ENCODE measurements at places on chromosomes 3 and 15.

DNA sequence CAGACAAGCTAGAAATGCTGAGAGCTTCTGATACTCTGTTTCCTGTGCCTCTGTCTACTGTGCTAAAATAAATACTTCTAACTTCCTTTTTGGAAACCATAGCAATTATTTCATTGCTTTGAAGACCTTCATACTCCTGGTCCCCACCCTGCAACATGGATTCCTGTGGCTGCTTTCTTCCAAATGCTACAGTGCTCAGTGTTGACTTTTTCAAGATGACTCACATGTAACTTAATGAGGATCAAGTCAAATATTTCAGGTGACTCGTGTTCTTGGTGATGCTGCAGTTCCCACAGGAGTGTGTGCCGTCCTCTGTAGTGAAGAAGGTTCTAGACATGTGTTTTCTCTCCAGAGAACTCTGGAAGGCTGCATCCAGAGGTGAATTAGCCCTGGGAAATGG, 288.6 kb downstream of the CLSTN2 start:
- no peak for DNase-seq

DNA sequence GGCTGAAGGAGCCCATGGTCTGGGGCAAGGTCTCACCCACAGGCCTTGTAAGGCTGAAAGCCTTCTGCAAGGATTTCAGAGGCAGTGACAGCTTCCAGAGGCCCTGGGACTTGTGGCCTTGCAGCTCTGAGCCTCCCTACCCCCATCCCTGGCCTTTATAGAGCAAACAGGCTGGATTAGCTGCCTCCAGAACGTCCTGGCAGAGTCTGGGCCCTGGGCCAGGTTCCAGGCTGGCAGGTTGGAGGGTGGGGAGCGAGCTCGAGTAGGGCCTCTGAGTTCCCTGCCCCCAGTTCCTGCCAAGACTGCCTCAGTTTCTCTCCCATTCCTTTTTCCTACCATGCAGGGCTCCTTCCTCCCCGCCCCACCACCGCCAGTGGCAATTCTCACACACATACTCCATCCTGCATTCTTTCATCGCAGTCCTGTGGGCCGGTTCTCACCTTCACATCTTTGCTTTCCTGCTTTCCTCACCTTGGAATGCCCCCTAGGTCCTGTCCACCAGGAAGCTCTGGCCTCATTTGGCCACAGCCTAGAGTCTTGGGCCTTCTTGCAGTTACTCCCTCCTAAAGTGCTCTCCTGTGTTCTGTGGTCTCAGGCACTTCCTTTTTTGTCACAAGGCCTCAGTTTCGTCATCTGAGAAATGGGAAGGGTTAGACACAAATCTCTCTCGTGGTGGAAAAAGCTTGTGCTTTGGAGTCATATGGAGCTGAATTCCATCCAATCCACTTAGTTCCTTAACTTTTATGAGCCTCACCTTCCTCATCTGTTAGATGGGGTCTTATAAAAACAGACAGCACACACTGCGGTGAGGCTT, 2.7 kb downstream of the LMAN1L start:
- DNase-seq: peak; percentile 58

DNA sequence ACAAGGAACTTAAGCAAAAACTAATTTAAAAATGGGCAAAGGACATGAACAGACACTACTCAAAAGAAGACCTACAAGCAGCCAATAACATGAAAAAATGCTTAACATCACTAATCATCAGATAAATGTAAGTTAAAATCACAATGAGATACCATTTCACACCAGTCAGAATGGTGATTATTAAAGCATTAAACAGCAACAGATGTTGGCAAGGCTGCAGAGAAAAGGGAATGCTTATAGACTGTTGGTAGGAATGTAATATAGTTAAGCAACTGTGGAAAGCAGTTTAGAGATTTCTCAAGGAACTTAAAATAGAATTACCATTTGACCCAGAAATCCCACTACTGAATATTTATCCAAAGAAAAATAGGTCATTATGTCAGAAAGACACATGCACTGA, 482.2 kb downstream of the SQOR start:
- DNase-seq: no peak

DNA sequence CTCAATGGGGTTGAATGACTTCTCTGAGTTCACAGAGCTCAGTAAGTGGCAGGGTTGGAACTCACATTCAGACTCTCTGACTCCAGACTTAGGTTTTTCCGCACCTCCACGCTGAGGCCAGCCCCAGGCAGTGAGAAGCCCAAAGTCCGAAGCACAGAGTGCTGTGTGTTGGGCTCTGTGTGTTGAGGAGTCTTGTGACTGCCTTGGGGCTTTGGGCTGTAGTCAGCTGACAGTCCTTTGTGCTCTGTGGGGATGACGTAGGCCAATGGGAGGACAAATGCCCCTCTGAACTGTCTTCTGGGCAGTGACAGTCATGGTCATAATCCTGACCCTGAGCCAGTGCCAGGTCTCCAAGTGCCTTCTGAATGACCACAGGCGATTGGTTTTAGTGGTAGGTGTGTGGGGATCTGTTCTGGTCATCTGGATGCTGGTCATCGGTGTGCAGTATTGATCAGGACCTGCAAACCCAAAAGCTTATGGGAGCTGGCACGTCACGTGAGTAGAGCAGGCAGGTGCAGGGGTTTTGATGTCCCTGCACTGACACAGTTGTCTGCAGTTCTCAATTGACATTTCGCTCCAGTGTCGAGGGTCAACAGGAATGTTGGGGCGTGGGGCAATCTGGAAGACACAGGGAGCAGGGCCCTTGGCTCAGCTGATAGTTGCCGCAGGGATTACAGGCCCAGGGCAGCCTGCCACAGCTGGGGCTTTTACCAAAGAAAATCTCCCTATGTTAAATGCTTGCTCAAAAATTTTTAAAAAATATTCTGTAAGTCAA, 45.3 kb downstream of the CAPN3 start:
- DNase-seq: peak; percentile 81

- DNase-seq: no peak
Measured at GRCh38 chr3:149736953-149737205, 15.4 kb downstream of the COMMD2 start.

- no peak for DNase-seq
Measured at GRCh38 chr15:35750051-35750450, 204.1 kb upstream of the DPH6 start.

- no peak for DNase-seq
Measured at GRCh38 chr3:14730703-14731382, 55.9 kb downstream of the C3orf20 start.

DNA sequence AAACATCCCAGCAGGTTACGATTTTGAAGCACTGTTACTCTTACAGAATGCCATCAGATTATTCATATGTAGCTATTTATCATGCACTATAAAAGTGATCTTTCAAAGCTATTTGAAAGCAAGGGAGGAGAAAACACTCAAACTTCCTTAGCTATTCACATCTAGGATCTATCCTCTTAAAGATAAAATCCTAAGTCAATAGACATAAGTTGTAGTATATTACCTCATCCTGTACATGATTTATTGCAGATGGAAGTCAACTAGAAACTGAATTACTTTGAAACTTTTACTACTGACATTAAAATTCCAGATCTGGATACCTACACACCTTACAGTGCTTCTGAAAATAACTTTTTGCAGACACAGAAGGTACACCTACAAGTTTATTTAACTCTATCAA, 197.2 kb downstream of the MEIS2 start:
- no peak for DNase-seq

DNA sequence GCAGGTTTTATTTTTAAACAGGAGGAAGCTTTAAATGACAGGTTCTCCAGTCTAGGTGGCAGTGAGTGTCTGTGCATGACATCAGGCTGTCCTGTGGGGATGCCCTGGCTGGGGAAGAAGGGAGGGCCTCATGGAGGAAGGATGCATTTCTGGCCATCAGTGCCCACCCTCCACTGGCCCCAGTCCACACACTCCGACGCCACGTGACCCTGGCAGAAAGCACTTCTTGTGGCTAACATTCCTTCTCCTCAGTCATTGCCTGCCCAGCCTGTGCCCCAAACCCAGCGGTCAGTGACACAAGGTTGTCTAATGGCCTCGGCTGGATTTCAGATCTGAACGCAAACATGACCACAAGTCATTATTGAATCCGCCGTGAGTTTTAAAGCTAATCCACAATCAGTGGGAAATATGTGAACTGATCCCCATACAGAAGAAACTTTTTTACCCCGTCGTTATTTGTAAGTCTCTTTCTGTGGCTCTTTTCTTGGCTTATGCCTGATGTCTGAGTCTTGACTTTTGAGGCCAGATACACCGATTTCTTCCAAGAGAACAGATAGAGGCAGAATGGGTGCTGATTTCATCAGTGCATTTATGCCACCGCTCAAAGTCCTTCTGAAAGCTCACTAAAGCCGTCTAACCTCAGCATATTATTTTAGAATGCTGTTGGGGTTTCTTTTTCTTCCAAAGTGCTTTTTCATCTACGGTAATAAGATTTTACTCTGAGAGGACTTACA, 17.3 kb upstream of the LRRK1 start:
- no peak for DNase-seq
